ENCODE measurements at places on chromosomes 1 and 21.

GRCh38 chr1:47388891-47389238 is 27.2 kb upstream of the FOXE3 start:
- peaks cover 4% of the 10 kb centered on the region for H3K36me3 ChIP-seq
- no peak overlapping the region for H3K4me3 ChIP-seq
- no peaks in the 10 kb centered on the region for H3K27me3 ChIP-seq
- H3K27ac ChIP-seq: no peak overlapping the region

DNA sequence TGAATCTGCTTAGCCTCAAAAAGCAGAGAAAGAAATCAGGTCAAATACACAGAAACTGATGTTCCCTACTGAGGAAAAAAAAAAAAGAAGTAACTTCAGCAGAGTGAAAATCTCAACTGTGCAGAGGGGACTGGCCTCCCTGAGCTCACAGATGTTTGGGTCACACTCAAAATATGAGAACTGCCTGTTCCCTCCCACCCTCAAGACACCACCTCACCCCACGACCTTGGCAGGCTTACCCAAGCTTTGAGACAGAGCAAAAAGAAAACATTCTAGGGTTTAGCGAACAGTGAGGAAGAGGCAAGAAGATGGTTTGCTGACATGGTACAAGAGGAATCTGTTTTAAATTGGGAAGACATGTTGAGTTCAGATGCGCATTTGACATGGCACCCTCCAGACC is 48.8 kb downstream of the NID1 start:
- no peaks in the 10 kb centered on the region for H3K4me1 ChIP-seq
- H3K4me3 ChIP-seq: no peak overlapping the region
- H3K27me3 ChIP-seq: no peaks in the 10 kb centered on the region
- no peaks in the 10 kb centered on the region for H3K36me3 ChIP-seq
- H3K27ac ChIP-seq: no peak overlapping the region

DNA sequence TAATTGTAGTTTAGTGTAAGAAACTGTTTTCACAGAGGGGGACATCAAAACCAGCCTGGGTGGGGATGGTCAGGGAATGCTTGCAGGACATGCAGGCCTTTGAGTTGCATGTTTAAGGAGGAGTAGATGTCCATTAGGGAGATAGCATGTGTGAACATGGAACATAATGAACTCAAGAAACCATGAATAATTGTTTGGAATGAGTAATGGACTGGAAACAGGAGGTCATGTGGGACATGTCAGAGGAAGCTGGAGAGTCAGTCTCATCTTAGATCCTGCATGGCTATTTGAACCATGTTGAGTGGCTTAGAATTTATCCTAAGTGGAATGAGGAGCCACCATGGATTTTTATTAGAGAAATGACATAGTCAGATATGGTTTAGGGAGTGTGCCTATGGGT is 86.4 kb downstream of the RPE65 start:
- H3K36me3 ChIP-seq: peaks cover 2% of the 10 kb centered on the region
- no peak overlapping the region for H3K4me3 ChIP-seq
- no peak overlapping the region for H3K27ac ChIP-seq
- H3K4me1 ChIP-seq: no peaks in the 10 kb centered on the region

DNA sequence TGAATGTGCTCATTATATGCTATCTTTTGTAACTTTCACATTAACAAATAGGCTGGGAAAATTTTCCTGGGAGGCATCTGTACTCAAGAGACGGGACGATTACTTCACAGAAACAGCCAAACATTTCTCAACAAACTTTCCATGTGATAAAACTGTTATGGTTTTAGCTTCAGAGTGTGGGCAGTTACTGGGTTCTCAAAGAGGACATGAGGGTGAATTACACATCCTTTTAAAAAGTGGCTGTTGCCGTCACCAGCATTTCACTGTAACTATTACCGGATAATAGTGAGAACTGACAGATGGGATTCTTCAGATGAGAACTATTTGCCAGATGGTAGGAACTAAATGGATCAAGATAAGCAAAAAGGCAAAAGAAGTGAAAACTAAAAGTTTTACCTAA is 109.1 kb downstream of the APP start:
- DNase-seq: no peak
- no peak overlapping the region for H3K27ac ChIP-seq
- peaks cover 3% of the 10 kb centered on the region for H3K36me3 ChIP-seq

GRCh38 chr21:29316029-29316742 is 17.5 kb downstream of the BACH1 start:
- H3K27me3 ChIP-seq: no peaks in the 10 kb centered on the region
- H3K36me3 ChIP-seq: no peaks in the 10 kb centered on the region
- no peak overlapping the region for H3K27ac ChIP-seq
- no peak overlapping the region for H3K4me3 ChIP-seq
- DNase-seq: no peak
- H3K4me1 ChIP-seq: peaks cover 48% of the 10 kb centered on the region

GRCh38 chr1:11790880-11791715 is 14.7 kb downstream of the MTHFR start:
- peak overlapping the region; percentile 81 for H3K27ac ChIP-seq
- no peaks in the 10 kb centered on the region for H3K27me3 ChIP-seq
- H3K36me3 ChIP-seq: peaks cover 6% of the 10 kb centered on the region
- peaks cover 10% of the 10 kb centered on the region for H3K4me1 ChIP-seq
- no peak for DNase-seq

DNA sequence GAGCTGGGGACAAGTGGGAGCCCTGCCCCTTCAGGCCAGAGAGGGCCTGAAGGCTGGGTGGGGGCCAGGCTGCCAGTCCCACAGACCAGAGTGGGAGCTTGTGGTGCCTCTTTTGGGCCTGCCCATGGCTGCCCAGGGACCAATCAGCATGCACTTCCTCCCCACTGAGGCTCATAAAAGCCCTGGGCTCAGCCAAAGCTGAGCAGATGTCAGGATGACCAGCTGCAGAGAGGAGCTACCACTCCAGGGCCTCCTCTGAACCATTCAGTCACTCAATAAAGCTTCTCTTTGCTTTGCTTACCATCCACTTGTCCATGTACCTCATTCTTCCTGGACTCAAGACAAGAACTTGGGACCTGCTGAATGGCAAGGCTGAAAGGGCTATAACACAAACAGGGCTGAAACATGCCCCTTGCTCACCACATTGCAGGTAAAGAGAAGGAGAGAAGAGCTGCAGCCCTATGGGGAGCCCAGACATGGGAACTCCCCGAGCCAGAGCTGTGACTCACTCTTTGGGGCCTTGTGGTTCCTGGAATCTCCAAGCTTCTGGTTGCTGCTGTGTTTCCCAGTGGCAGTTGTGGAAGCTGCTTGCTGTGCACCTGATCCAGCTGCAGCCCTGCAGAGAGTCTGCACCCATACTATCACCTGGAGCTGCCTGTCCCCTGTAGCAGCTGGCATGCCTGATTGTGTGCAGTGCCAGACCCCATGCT is 82.0 kb downstream of the OLFML3 start:
- no peak overlapping the region for H3K27ac ChIP-seq
- H3K27me3 ChIP-seq: no peaks in the 10 kb centered on the region
- H3K4me3 ChIP-seq: no peak overlapping the region
- H3K36me3 ChIP-seq: no peaks in the 10 kb centered on the region

DNA sequence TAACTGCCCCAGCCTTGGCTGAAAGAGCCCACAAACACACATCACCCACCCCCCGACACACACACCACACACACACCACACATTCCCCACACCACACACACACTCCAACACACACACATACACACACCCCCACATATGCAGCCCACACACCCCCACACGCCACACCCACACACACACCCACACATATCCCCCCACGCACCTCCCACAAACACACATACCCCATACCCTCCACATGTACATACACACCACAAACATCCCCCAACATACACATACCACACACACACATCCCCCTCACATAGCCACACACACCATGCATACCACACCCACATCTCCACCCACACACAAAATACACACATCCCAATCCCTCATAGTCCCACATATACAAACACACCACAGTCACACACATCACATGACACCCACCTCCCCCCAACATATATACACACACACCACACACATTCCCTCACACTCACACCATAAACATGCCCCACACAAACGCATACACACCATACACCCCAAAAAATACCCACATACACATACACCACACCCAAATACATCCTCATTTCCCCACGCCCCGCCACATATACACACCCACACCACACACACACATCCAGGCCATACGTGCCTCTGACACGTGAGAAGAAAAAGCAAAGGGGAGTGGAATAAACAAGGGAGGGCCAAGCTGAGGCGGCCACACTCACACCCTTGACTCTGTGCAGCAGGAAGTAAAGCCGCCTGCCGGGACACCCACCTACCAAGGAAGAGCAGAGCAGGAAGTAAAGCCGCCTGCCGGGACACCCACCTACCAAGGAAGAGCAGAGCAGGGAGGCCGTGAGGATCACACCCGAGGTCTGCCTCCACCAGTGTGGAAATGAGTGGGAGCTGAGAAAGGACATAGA is 53.7 kb downstream of the HSF2BP start:
- H3K27ac ChIP-seq: no peak overlapping the region
- H3K4me1 ChIP-seq: no peaks in the 10 kb centered on the region
- no peaks in the 10 kb centered on the region for H3K27me3 ChIP-seq
- H3K4me3 ChIP-seq: no peak overlapping the region
